Stimulated activated CD8-positive, alpha-beta memory T cell treated with anti-CD3 and anti-CD28 coated beads, Interleukin-4, amount 100 ng/mL, for 24 hours (primary cell): ENCODE measurements at places on chromosomes 12 and 14.
A peak's percentile ranks its signal among the peaks of the same experiment; 100 is the strongest.

GRCh38 chr12:65156366-65156841 is 13.0 kb upstream of the LEMD3 start:
- DNase-seq = no peak

- no peak for DNase-seq
Observed at GRCh38 chr14:77638771-77639171, 22.3 kb upstream of the SPTLC2 start.

- DNase-seq = no peak
Observed at GRCh38 chr14:64566651-64567122, 16.9 kb downstream of the PPP1R36 start.

GRCh38 chr12:47837190-47838171 is 17.8 kb upstream of the HDAC7 start:
- DNase-seq = peak; percentile 53

DNA sequence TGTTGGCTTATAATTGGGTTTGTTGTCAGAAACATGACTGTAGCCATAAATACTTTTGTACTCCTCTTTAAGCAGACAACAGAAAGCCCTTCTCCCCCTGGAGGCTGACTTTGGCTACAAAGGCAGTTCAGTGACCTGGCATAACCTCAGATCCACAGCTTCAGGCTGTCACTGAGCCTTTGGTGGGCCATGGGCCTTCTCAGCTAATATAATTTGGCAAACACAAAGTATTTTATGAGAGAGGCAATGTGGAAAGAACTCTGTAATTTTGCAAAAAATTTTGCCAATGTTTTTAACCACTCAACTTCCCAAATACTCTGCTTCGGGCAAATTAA is 15.5 kb upstream of the MGP start:
- no peak for DNase-seq

DNA sequence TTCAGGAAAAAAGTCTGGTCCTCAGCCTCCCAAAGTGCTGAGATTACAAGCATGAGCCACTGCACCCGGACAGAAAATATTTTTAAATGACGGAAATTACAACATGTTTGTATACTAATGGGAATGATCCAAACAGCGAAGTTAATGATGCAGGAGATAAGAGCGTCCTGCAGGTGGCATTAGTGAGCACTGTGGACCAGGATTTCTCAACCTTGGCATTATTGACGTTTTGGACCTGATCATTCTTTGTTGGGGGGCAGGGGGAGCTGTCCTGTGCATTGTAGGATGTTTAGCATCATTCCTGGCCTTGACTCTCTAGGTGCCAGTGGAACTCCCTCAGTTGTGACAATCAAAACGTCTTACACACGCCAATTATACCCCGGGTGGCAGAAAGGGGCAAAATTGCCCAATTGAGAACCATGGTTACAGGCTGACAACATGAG is 34.1 kb downstream of the SCFD1 start:
- DNase-seq = no peak

DNA sequence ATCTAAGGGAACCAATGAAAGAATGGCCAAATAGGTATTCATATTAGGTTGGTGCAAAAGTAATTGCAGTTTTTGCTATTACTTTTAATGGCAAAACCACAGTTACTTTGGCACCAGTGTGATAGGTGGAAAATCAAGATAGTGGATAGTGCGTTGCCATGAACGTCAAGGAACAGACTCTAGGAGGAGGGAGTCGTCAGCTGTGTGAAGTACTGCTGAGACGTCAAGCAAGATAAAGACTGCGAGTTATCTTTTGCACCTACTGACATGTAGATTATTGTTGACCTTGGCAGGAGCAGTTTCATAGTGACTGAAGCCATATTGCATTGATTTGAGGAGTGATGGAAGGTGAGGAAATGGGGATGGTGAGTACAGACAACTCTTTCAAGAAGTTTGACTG is 8.3 kb downstream of the YLPM1 start:
- DNase-seq = no peak

DNA sequence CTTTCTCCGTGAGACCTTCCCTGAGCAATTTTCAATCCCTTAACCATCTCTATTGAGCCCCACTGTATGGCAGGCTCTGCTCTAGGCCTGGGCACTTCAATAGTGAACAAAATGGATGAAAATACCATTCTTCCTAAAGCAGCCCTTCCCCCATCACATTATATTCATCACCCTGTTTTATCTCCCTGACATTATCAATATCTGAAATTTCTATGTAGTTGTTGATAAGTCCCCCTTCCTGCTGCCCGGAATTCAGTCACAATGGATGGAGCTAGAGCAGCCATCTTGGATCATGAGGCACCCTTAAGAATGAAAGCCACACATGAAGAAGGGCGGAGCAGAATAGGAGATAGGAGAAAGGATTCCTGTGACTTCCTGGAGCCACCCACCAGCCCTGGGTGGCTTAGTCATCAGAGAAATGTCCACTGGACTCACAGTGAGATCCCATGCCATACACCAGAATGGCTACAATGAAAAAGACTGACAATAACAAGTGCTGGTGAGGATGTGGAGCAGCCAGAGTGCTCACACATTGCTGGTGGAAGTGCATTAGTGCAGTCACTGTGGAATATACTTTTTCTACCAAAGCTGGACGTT is 33.9 kb downstream of the SCARB1 start:
- no peak for DNase-seq

- no peak for DNase-seq
Observed at GRCh38 chr14:44494137-44494536, 12.9 kb downstream of the FSCB start.

DNA sequence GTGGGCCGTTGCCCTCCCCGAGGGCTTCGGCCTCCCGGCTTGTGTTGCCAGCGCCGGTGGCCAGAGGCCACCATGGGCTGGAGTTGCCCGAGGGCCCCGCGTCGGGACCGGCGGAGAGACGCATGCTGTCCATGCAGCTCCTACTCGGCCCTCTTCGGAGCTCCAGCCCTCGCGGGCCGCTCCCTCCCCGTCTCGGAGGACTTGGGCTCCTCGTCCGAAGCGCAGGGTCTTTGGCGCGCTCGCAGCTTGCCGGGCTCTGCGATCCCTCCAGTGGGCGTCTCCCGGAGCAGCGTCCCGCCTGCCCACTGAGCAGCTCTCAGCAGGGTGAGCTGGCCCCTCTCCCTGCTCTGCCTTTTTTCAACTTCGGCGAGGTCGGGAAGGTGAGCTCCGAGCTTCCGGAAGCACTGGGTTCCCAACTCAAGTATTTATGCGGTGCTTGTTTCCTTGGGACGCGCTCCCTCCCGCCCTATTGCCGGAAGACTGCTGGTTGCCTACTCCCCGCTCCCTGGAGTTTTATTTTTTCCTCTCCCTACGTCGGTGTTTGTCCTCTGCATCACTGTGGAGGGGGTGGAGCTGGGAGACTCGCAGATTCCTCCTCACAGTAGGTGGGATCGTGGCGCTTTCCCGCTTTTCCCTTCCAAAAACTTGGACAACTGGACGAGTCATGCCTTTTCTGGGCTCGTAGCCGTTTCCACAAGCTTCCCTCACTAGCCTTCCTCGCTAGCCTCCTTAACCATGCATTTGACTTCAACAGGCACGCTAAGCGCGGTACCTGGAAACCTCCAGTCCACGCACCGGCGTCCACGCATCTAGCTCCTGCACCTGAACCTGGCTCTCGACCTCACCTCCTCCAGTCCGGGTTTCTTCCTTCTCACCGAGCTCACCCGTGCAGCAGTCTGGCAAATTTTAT is at the start of gene AVPR1A:
Gene AVPR1A, minus strand, starts transcription at position 489 of the 910 bp plus-strand sequence. Its CDS starts 365 bp downstream, at position 124.
- DNase-seq = no peak

DNA sequence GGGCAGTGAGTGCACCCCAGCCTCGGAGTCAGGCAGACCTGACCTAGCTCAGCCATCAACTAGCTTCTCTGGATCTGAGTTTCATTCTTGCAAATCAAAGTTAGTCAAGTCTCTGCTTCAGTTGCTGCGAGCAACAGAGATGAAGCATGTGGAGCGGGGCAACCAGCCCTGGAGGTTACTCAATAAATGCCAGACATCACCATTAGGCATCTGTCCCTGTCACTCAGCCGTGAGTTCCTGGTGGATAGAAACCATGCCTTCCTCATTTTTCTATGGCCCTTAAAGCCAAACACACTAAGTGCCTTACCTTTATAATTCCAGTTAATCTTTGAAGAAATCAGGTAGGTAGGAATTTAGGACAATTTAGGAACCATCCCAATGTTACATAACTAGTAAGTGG is 19.3 kb downstream of the RFX4 start:
- no peak for DNase-seq

GRCh38 chr12:32454866-32455265 is 55.5 kb downstream of the FGD4 start:
- no peak for DNase-seq

GRCh38 chr12:85755760-85756159 is 80.4 kb downstream of the RASSF9 start:
- no peak for DNase-seq

GRCh38 chr12:132174015-132174838 is 30.0 kb downstream of the NOC4L start:
- no peak for DNase-seq

- DNase-seq = no peak
Observed at GRCh38 chr12:89267404-89267803, 84.9 kb downstream of the DUSP6 start.
